Skeletal muscle cell (primary cell): ENCODE measurements at places on chromosomes 3 and 15.

GRCh38 chr3:128485282-128486204 is 7.5 kb downstream of the GATA2 start:
- no peak for DNase-seq

GRCh38 chr3:144127700-144128099 is 156.1 kb downstream of the DIPK2A start:
- DNase-seq: no peak

DNA sequence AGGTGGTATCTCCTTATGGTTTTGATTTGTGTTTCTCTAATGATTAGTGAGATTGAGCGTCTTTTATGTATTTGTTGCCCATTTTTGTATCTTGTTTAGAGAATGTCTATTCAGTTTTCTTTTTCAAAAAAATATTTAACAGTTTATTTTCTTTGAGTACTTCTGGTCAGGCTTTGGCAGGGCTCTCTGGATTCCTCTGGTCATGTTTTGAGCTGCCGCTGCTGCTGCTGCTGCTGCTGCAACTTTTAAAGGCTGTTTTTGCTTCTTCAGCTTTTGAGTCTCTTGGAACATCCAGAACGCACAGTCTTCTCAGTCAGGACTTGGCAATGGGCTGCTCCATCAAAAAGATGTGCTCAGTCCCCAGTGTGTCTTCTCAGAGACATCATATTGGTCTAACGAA is 40.1 kb downstream of the REC114 start:
- DNase-seq: no peak

GRCh38 chr3:133962849-133963248 is 66.9 kb downstream of the SLCO2A1 start:
- DNase-seq: no peak

GRCh38 chr15:40285151-40285550 is 2.3 kb upstream of the ANKRD63 start:
- no peak for DNase-seq

GRCh38 chr3:191330530-191331048 is 263 bp upstream of the UTS2B start:
- peak; percentile 48 for DNase-seq

DNA sequence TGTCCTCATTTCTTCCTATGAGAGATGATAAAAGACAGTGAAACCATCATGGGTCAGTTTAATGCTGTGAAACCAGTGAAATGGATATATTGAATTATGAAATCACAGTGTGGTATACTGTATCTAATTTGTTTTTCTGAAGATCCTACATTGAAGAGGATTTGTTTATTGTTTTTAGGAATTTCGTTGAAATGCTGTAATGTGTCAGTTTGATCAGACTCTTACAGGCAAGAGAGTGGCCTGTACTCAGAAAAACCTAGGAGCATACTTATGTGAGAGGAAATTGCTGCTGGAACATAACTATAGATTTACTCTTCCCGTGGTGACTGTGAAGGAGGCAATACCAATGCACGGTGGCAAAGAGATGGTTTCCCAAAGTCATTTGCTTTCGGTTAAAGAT is 29.1 kb upstream of the ONECUT1 start:
- no peak for DNase-seq

DNA sequence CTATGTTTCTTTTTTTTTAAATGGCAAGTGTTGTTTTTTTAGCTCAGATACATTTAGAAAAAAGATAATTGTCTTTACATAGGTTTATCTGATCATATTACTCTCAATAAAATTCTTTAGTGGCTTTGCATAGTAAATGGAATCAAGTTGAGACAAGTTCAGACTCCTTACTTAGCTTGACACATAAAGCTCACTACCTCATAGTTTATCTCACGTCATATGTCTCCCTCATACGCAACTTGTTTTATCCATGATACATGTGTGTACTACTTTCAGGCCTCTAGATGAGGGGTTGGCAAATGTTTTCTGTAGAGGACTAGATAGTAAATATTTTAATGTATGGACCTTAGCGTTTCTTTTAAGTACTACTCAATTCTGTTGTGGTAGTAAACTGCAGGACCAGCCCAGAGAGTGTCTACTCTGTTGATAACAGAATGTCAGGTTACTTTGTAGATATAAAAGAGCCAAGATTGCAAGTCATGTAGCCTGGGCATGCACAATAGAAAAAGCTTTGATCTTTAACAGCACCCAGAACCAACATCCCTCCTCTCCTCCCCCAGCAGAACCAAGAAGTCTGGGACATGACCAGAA is 28.2 kb upstream of the MGA start:
- no peak for DNase-seq

DNA sequence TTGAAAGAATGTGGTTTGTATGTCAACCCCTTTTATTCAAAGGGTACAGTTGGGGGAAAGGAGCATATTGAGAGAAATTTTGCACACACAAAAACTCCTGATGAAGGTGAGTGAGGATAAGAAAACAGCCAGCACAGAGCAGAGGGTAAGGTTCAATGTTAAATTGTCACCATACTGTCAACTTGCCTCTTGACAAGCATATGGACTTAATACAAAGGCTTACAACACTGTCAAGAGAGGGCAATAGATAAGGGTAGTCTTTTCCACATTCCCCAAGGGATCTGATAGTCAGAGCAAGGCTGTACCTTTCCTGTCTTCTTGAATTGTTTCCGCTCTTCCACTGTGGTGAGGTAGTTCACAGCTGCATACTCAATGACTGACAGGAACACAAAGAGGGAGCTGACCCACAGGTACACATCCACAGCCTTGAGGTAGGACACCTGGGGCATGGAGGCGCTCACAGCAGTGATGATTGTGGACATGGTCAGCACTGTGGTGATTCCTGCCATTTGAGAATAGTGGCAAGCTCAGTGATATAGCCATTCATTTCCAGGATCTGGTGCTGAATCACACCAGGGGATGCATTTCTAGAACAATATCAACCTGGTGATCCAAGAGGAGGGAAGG is 20.4 kb upstream of the RIOX2 start:
- DNase-seq: no peak

GRCh38 chr3:24185738-24186384 is 240.8 kb downstream of the NR1D2 start:
- peak; percentile 18 for DNase-seq

- DNase-seq: no peak
Measured at GRCh38 chr3:40328374-40328773, 18.9 kb downstream of the EIF1B start.

DNA sequence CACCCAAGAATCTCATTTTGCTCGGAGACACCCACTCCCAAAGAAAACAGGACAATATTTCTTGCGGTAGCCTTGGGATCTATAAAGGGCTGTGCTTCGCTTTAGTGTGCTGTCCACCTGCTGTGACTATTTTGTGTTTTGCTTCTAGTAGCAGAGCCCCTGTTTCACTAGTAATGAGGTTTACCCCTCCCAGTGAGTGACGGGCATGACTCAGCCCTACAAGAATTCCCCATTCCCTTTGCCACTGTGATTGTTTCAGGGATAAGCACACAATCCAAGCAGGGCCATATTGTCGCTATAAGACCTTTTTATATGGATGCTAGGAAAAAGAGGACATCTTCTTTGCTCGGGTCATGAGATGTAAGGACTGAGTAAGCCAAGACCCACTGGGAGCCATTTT is 62.5 kb upstream of the FOXB1 start:
- no peak for DNase-seq

DNA sequence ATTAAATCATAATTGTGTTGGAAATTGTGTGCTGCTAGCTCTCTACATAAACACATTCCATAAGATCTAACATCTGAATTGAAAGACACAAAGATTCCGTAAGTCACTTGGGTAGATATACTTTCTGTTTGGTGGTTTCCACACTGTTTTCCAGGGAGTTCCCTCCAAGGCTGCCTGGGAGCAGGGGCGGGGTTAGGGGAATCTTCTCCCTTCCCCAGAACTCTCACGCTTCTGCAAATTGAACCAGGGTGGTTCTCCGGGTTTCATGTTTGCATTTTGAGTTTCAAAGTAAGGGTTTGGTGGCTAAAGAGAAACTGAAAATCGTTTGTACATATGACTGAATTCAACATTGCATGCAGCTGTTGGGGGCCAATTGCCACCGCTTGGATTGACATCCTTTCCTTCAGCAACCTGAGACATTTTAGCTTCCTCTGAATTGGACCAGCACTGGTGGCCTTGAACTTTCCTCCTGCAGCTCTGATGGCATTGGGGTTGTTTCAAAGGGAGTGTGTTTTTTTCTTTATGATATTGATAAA is 192.7 kb upstream of the FEZF2 start:
- DNase-seq: no peak

GRCh38 chr3:27623085-27623753 is 98.9 kb downstream of the EOMES start:
- DNase-seq: no peak
